ENCODE measurements at places on chromosomes 11 and 22.
A peak's percentile ranks its signal among the peaks of the same experiment; 100 is the strongest.

GRCh38 chr22:37167176-37167980 lies 17.7 kb upstream of the IL2RB start:
- DNase-seq, result no peak

GRCh38 chr11:2434506-2435255 lies 9.6 kb downstream of the TRPM5 start:
- DNase-seq, result no peak

- no peak for DNase-seq
Measured at GRCh38 chr11:129191649-129192048, 476 bp downstream of the ARHGAP32 start.

GRCh38 chr11:17154409-17155159 lies 53.2 kb downstream of the PIK3C2A start:
- DNase-seq, result no peak

- peak; percentile 85 for DNase-seq
Measured at GRCh38 chr11:75103380-75104026, 6.8 kb upstream of the OR2AT4 start.
